ENCODE measurements at places on chromosomes 6 and 20.

GRCh38 chr6:151589667-151590066, 95.8 kb downstream of the CCDC170 start:
- DNase-seq: no peak

- DNase-seq: peak; percentile 22
Measured at GRCh38 chr6:116316772-116317467, 37.2 kb upstream of the TSPYL1 start.

- peak; percentile 32 for DNase-seq
Measured at GRCh38 chr6:106927531-106928398, 46.8 kb downstream of the CD24 start.

DNA sequence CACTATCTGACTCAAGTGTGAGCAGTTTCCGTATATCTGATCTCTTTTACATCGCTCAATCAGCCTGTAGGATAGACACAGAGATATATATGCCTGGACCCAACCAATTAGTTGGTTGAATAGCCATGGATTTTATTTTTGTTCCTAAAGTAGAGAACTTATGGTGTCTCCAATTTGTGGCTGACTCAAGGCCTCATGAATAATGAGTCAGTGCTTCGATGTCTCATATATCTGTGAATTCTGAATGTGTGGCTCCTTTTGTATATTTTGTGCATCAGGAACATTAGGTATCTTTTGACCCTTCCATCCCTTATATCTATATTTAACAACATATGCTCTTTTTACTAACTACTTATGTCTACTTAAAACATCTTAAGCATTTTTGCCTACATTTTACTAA, 64.5 kb downstream of the OR2B2 start:
- peak; percentile 73 for DNase-seq

- no peak for DNase-seq
Measured at GRCh38 chr20:58523072-58523970, 8.1 kb upstream of the APCDD1L start.

- DNase-seq: no peak
Measured at GRCh38 chr6:83068616-83069015, 1.1 kb downstream of the DOP1A start.

DNA sequence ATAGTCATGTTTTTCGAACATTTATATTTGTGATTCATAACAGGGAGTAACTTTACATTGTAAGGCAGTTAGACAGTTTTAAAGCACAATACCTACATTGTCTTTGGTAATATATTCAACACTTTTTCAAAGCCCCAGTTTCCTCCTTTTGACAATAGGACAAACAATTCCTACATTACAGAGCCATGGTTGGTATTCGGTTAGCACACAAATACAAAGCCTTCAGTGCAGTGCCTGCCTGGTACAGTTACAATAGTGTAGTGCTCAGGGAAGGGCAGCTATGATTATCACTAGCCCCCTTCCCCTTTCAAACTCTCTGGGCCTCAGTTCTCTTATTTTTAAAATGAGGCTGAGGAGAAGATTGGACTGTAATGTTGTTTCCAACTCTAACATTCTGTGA, 207.8 kb downstream of the TPBG start:
- DNase-seq: no peak

DNA sequence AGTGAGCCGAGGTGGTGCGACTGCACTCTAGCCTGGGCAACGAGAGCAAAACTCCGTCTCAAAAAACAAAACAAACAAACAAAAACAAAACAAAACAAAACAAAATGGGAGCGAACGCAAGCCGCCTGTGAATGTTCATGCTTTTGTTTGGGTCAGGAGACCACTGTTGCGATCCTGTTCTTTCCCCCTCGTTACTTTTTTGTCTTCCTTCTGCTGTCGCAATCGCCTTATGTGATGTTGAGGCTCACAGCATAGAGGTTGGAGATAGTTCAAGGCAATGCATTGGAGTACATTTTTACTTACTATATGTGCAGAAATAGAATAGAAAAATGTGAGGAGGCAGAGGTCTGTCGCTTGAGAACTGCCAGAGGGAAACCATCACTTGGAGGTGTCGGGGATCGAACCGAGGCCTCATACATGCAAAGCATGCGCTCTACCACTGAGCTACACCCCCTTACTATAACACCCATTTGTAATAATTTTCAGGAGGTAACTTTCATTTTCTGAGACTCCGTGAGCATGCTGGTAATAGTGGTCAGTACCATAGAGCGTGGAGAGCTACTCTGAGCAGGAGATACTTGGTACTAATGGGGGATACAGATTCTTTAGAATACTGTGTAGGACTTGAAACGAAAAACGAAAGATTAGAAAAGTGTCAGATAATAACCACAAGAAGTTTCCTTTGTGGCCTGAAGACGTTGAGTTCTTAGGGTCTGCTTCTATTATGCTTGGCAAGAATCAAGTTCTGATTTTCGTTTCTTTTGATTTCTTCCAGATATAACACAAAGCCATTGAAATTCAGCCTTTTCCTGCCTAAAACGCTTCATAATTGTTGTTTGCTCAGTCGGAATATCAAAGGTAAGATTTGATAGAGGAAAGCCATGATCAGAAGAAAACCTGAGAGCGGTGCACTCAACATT, 121.1 kb downstream of the TRIM27 start:
- DNase-seq: peak; percentile 80

GRCh38 chr6:12414096-12414675, 124.0 kb downstream of the EDN1 start:
- no peak for DNase-seq

DNA sequence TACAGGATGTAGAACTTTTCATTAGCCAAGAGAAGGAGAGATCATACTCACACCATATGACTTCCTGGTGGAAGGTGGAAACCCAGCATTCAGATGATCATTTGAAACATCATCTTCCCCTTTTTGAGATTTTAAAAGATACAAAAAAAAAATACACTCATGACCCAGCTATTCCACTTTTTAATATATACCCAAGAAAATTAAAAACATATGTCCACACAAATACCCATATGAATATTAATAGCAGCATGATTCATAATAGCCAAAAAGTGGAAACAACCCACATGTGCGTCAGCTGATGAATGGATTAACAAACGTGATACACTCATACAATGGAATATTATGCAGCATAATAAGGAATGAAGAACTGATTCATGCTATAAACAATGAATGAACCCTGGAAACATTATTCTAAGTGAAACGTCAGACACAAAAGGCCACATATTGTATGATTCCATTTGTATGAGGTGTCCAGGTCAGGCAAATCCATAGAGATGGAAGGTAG, 130.0 kb upstream of the SGK1 start:
- DNase-seq: peak; percentile 99

DNA sequence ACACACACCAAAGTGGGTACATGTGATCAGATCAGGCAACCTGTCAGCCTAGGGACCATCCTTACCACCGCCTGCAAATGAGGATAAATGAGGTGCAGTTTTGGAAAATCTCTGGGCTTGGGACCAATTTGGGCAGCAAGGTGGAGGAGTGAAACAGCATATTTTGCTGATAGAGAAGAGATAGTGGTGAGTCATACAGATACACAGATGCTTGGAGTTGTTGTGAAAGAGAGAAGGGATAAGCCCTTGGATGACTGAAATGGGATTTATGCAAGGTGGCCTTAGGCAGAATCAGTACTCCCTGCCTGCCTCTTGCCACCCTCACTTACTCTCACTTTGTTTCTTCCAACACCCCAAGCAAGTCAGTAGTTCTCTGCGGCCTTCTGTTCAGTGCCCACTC, 34.7 kb downstream of the BMP2 start:
- no peak for DNase-seq

DNA sequence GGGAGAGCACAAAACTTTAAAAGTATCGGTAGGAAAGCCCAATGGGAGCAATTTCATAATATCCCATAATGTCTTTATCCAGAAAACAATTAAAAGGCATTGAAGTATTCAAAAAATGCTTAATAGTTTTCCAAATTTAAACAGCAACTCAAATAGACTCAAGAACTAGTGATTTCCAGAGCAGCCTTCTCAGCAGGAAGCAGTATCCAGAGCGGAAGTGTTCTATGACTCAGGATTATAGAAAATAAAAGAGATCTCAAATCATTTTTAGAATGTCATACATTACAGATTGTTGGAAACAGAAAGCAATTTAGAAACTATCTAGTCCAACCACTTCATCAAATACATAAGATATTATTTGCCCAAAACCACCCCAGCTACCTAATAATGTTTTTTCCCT, 79.3 kb downstream of the COL12A1 start:
- DNase-seq: no peak

DNA sequence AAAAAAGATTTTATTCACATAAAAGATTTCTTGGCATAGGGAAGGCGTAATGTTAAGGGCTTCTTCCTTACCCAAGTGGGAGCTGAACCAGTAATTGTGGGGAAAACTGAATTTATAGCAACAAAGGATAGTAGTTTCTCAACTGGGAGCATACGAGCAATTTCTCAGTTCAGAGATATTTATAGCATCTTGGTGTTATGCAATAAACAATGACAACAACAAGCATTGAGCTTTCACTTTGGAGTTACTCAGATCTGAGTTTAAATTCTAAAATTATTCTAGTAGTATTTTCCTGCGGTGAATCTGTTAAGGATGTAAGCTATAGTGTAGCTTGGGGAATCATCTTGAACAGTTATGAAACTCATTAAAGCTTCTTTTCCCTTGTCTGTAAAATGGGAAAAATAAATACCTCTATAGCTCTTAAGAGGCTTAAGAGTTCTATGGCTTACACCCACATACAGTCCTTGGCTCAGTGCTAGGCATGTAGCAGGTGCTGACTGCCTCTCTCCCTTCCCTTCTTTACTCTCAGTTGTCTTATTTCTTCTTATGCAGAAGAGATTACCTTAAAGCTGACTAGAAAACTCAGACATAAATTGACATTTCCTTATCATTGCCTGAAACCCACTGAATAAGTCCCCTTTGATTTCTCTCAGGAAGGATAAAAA, 58.8 kb downstream of the SAMD5 start:
- DNase-seq: peak; percentile 20

DNA sequence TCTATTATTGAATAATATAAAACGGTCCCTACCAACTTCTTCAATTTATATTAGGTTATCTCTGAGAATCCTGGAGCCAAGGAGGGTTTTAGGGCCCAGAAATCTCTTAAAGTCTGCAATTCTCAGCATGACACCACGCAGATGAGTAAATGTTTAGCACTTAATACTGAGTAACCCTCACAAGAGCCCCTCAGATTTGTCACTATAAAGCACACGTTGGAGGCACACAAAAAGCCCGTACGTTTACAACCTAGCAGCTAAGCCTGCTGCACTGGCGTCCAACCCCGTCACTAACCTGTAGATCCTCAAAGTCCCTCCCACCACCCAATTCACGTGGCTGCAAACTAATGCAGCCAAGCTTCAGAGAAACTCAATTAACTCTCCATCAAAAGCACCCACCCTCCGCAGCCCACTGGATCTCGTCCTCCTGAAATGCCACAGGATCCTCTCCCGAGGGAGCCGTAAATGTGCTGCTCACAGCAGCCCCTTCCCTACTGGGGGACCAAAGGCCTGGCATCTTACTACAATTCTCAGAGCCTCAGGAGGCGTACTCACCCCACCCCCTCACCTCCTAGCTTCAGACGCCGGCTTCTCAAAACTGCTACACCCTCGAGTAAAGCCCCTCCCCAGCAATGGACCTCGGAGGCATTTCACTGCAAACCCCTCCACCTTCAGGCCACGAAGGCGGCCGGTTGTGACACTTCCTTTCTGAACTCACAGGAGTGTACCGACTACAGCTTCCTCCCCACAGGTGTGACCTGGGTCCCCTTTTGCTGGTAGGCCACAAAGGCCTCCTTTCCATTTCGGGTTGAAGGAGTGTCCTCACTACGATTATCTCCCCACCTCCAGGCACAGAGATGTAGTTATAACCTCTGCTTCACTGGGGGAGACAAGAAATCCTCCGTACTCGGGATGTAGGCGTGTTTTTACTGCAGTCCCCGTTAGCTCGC, 909 bp downstream of the CPNE1 start:
- peak; percentile 43 for DNase-seq

- DNase-seq: no peak
Measured at GRCh38 chr6:99297415-99297814, 52.1 kb downstream of the FAXC start.

GRCh38 chr6:6952484-6952883, 155.3 kb upstream of the RREB1 start:
- no peak for DNase-seq

DNA sequence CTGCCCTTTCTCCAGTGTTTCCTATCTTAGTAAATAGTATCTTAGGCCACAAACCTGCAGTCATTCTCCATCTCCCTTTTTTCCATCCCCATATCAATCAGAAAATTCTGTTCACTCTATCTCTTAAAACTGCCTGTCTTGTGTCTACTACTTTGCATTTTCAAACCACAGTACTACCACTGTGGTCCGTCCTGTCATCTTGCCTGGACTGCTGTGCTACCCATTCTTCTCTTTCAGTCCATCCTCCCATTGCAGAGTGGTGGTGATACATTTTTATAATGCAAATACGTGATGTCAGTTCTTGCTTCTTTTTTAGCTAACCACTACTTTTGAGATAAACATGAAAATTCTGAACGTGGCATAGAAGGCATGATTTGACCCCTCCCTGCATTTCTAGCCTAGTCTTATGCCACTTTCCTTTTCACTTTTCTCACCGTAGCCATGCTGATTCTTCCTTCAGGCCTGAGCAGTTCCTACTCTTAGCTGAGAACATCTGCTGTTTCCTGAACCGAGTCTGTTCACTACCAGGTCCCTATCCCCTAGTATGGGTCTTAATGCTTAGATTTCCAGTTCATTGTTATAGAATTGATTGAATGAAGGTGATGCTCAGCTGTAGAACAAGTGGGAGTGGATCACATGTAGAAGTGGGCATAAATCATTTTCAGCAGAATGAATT, 13.8 kb downstream of the TBPL1 start:
- DNase-seq: no peak

DNA sequence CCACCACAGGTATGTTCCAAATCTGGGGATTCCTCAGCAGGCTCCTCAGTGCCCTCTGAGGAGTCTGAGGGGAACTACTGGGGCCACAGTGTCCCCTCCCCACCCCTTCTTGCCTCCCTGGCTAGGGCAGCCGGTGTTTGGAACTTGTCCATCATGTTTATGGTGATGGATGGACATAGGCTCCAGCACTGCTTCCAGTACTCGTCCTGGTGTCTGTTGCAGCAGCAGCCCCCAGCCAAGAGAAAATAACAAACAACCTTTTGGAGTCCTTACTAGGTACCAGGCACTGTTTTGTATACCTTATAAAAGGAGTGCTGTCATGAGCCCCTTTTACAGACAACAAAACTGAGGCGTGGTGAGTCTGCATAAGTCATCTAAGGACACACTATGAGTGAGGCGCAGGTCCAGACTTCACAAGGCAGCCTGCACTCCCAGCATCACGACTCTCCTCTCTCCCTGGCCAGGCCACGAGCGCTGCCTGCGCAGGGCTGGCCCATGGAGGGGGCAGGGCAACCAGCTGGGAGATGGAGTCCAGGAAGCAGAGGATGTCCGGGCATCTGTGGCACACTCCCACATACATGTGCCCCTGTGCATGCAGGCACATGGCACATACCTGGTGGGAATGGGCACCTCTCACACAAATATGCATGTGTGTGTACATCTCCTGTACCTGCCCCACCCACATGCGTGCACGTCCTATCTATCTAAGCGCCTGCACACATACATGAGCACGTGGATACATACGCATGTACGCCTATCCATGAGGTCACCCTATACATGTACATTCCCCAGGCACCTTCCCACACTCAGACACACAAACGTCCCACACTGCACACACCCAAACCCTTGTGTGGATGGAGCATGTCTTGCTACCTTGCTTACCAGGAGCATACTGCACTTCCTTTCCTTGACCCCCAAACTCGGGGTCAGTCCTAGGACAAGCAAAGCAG, 152.7 kb downstream of the VEGFA start:
- no peak for DNase-seq

GRCh38 chr6:57261926-57262325, 39.8 kb upstream of the RAB23 start:
- DNase-seq: peak; percentile 41
